ENCODE measurements at places on chromosomes 3 and 15.

- DNase-seq, result no peak
Observed at GRCh38 chr3:152104847-152105415, 163.8 kb upstream of the MBNL1 start.

- no peak for DNase-seq
Observed at GRCh38 chr3:114690911-114691310, 397.1 kb downstream of the TIGIT start.

GRCh38 chr3:132843851-132844553 lies 121.8 kb upstream of the NPHP3 start:
- no peak for DNase-seq

DNA sequence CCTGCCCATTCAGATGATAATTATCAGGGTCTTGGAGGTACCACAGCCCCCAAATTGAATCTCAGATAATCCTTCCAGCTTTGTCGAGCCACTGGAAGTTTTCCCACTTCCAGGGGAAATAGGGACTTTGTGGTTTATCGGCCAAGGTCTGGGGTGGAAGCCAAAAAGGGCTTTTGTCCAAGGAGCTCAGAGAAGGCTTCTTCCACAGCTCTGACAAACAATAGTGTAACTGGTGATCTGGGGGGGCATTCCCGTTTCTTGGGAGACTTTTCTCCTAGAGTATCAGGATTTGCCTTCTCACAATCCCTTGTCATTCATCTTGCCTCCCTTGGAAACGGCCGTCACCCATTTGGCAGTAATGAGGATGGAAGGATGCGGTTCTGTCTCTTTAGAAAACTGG lies 18.4 kb downstream of the SRGAP3 start:
- no peak for DNase-seq

DNA sequence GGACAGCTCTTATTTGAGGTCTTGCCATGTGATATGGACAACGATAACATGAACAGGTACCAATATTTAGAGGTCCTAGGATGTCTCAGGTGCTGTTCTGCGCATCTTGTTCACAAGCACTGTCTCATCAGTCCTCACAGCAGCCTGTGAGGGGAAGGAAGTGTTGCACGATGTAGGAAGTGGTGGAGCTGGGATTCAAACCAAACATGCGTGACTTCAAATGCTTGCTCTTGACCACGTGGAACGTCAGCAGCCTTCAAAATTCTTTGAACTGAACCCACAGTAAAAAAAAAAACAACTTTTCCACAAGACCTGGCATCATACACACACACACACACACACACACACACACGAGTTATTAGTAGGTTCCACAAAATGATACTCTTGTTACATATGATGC lies 153.4 kb upstream of the SMAD3 start:
- no peak for DNase-seq

- DNase-seq, result no peak
Observed at GRCh38 chr15:71136793-71137518, 21.7 kb downstream of the THSD4 start.

- DNase-seq, result no peak
Observed at GRCh38 chr3:192904632-192905289, 12.9 kb downstream of the MB21D2 start.

DNA sequence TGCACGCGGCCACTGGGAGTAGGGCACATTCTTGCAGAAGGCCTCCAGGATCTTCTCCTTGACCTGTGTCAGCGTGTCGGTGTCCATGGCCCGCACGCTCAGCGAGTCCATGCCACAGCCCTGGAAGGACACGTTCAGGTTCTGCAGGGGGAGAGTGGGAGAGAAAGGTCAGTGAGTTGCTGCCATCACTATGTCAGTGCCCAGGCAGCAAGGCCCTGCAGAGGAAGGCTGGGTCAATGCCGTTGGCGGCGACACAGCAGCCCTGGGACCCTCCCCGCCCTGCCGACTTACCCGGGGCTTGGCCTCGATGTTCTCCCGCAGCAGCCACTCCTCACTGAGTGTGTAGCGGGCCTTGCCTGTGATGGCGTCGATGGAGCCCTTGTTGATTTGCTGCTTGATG lies 19.8 kb downstream of the H1-8 start:
- DNase-seq, result no peak

GRCh38 chr3:64295594-64295993 lies 70.3 kb upstream of the PRICKLE2 start:
- DNase-seq, result no peak

DNA sequence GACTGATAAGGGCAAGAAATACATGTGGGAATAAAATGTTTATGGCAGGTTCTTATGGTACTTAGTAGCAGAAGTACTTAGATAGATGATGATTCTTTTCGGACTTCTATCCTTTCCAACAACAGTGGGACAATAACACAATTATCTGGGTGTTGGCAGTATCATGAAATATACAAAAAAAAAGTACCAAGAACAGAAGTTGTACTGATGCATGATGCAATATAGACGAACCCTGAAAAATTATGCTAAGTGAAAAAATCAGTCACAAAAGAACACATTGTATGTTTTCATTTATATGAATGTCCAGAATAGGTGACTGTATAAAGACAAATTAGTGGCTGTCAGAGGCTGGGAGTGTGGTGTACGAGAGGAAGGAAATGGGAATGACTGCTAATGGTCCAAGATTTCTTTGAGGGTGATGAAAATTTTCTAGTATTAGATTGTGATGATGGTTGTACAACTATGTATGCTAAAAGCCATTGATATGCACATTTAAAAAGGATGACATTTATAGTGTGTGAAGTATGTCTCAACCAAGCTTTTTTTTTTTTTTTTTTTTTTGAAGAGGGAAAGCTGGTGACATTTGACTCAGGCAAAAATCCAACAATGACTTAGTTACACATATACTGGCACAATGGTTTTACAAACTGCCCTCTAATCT lies 20.0 kb downstream of the PDE12 start:
- no peak for DNase-seq

- no peak for DNase-seq
Observed at GRCh38 chr3:119342176-119342575, 48.0 kb downstream of the ARHGAP31 start.

DNA sequence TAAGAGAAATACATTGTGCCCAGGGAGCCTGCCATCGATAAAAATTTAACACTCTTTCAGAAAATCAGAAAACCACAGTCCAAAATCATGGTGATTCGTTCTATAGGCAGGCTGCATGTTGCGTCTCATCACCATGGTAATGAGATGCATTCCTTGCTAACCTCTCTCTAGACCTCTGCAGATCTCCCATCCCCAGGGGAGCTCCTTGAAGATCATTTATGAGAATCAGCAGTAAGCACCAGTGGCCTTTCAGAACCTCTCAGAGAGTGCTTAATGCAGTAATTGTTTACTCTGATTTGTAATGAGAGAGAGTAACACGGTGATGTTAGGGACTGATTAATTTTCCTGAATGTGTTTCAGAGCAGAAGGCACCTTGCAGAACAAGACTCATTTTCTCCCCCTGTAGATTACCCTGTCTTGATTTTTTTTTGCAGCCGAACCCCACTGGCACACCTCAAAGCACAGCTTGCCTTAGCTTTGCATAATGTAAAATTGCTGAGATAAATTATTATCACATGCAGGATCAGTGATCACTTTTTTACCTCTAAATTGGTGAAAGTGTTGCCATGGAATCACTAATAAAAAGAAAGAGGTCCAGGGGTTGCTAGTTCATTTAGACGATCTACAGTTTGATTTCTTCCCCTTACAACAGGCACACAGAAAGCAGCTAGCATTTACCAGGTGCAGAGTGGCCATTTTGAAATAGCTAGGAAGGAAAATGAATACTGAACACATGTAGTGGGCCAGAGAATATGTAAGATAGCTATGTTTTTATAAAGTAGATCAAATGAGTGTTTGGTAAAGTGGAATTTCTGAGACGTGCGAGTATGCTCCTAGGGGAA lies 98.9 kb upstream of the CHL1 start:
- DNase-seq, result no peak

DNA sequence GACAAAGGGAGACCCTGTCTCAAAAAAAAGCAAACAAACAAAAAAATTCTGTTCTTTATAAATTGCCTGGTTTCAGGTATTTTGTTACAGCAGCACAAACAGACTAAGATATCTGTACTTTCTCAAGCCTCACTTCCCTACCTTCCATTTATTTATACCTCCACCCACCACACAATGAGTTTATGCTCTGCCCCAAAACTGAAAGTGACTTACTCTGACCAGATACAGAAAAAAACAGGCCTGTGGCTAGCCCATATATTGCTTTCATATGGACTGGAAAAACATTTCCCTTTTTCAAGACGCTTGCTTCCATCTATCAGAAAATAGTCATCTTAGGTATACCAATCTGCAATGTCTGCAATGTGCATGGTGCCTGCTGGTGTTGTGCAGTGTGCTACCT lies 8.7 kb upstream of the GPD1L start:
- no peak for DNase-seq

DNA sequence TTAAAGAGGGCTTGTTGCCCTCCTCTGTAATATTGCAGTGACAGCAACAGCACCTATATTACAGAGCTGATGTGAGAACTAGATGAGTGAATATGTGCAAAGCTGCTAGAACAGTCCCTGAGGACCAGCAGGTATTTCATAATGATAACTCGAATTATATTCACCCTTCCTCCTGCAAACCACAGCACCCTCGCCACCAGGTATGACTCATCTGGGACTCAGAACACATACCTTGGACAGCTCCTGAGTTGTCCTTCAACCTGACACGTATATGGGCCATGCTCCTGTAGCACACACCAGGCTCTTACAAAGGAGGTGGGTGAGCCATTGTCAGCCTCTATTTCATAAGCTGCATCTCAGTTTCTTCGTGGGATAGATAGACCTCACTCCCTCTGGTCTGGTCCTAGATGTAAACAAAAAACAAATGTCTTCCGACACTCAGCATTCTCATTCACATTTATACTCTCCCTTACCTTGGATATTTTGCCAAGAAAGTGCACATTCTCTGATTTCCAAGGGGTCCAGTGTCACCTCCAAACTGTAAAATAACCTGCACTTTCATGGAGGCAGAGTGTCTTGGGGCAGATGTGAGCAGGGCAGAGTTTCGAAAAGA lies 124.5 kb downstream of the TLE3 start:
- DNase-seq, result no peak

- DNase-seq, result no peak
Observed at GRCh38 chr3:23537101-23537551, 268.6 kb upstream of the UBE2E1 start.

- DNase-seq, result no peak
Observed at GRCh38 chr15:38708672-38709180, 144.1 kb upstream of the RASGRP1 start.

GRCh38 chr3:150371741-150372254 lies 36.3 kb upstream of the TSC22D2 start:
- DNase-seq, result no peak

- no peak for DNase-seq
Observed at GRCh38 chr15:32677238-32677750, 35.8 kb downstream of the SCG5 start.

DNA sequence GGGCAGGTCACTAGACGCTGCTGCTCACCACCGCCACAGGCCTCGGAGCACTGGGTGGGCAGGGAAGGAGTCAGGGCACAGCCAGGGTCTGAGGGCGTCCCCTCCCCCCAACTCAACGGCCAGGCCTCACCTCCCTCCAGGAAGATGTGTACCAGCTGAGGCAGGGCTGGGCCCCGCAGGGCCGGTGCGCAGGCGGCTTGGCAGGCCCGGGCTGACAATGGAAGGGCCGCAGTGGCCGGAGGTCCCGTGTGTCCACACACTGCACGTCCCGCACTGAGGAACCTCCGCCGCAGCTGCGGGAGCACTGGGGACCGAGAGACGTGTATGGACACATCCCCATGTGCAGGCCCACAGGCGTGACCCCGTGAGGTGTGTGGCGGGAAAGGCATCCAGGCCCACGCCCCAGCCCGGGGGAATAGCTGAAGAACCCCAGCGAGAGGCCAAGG lies 47.4 kb downstream of the ADAMTS7 start:
- no peak for DNase-seq

GRCh38 chr3:35184775-35185174 lies 454.6 kb upstream of the ARPP21 start:
- DNase-seq, result no peak

- DNase-seq, result no peak
Observed at GRCh38 chr3:5001805-5002173, 22.6 kb downstream of the BHLHE40 start.

DNA sequence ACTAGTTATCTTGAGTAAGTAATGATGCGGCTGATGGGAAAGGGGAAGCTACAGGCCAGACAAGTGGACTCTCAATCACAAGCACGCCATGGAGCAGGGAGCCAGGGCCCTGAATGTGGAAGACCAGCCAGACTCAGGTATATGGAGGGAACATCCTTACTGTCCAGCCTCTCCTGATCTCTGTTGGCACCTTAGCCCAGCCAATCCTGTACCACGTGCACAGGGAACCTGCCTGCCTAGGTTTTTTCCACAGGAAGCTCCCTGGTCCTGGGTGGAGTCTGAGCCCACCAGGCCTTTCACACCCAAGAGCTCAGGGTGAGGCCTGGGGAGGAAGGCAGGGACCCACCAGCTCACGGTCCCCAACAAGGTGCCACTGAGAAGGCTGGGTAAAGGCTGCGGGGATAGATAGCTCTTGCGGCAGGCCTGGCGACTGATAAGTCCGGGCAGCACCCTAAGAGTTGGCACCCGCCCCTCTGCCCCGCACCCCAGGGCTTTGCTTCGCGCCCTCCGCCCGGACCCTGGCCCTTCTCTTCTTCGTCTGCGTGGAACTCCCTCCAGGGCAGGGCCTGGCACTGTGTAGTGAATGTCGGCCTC lies 933 bp upstream of the APEH start:
- DNase-seq, result no peak

GRCh38 chr3:70580021-70580420 lies 267.6 kb upstream of the MDFIC2 start:
- DNase-seq, result no peak

DNA sequence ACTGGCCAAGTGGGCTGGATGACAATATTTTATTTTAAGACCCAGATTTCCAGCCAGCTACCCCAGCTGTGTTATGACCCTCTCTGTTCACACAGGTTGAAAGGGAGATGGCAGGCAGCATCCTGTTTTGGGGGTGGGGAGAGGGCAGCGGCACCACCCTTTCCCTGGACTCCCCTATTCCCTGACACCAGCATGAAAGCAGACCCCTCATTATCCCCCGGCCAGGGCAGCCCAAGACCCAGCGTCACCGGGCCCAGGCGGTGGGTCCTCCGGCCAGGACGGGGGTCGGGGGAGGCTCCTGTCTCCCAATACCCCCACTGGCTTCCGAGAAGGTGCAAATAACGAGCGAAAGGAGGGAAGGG lies 127.6 kb upstream of the MEF2A start:
- no peak for DNase-seq

DNA sequence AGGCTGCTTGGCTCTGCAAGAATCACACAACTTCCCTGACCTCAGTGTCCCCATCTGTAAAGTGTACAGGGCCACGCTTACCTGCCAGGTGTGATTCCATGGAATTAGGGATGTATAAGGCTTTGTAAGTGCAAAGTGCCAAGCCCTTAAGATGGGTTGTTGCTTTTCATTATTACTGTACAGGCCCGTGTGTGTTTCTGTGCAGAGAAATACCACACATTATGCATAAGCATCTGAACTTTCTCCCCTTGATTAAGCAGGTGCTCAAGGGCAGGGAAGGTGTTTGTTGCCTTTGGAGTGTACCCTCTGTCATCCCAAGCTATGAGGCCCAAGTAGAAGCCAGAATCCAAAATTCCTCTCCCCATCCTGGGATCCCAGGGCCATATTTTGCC lies 13.6 kb upstream of the HRH1 start:
- DNase-seq, result no peak
